Neural crest cell (in vitro differentiated cells): ENCODE measurements at places on chromosomes 16 and 17.

GRCh38 chr16:73956587-73957494 lies 339.8 kb upstream of the PSMD7 start:
- peak; percentile 76 for DNase-seq

DNA sequence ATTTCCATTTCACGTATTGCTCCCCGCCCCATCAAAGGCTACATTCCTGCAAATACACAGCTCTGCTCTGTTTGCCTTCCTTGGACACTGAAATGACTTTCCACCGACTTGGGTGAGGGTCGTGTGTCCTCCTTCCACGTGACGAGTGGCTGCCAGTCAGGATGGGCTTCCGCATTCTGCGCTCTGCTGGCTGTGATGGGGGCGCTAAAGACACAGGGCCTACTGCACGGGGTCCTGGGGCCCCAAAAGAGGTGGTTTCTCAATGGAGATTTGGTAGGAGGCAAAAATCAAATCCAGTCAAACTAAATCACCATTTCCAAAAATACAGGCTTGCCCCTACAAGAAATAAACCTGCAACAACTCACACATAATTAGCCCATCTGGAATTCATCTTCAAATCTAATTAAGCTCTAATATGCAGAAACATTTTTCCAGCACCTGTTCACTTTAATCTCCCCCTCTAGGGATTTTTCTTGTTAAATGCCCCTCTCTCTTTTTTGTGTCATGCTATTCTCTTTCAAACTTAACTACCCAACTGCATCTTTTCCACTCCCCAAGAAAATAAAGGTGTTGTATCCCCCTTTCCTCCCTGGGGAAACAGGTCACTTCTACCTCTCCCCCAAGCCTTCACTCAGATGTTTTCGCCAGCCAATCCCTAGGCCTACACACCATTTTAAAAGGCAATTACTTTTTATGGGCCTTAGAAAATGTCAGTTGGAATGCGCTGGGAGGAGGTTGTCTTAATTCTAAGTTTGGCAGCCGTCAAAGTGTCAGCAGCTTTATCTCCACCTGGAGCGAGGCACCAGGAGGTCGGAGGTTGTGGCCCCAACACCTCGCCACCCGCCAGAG lies 21.9 kb upstream of the FAAP100 start:
- no peak for DNase-seq

- no peak for DNase-seq
Observed at GRCh38 chr16:778909-779527, 9.2 kb downstream of the RPUSD1 start.

GRCh38 chr16:35409503-35409902 lies 1950.1 kb downstream of the TP53TG3F start:
- DNase-seq: no peak

- DNase-seq: no peak
Observed at GRCh38 chr17:78826836-78827509, 13.6 kb downstream of the USP36 start.

- no peak for DNase-seq
Observed at GRCh38 chr17:74390680-74391653, 23.7 kb downstream of the GPR142 start.

GRCh38 chr16:35339337-35339736 lies 1879.9 kb downstream of the TP53TG3F start:
- no peak for DNase-seq

DNA sequence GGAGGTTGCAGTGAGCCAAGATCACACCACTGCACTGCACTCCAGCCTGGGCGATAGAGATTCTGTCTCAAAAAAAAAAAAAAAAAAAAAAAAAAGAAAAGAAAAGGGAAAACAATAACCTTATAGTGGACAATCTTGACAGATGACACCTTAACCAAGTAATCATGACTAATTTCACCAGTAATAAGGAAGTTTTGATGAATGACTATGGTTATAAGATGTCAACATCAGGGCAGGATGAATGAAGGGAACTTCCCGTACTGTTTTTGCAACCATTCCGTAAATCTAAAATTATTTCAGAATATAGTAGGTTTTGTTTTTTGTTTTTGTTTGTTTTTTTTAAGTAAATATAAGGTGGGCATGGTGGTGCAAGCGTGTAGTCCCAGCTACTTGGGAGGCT lies 23.0 kb downstream of the GSPT1 start:
- DNase-seq: no peak

- DNase-seq: no peak
Observed at GRCh38 chr16:88596483-88596882, 26.3 kb downstream of the ZC3H18 start.

DNA sequence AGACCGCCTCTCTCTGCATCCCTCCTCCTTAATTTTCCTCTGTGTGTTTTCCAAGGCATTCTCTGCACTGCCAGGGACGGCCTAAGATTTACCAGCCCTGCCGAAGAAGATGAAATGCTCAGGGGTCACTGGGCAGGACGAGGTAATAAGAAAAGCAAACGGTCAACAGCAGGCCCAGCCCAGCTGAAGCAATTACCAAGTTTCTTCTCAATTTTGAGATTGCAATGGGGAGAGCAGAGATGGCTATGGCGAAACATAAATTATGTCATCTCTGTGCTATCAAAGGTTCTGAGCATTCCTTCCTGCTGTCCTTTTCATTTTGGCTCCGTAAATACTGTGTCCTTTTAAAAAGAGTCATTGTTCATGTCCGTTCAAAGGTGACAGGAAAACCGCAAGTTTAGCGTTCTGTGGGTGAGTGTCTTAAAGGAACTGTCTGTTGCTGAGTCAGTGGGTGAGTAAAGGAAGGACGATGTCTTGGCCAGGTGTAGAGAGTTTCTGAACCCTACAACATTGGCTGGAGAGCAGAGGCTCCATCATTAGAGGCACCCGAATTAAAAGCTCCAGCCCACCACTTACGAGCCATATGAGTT lies 753.9 kb upstream of the EEF2KMT start:
- no peak for DNase-seq

DNA sequence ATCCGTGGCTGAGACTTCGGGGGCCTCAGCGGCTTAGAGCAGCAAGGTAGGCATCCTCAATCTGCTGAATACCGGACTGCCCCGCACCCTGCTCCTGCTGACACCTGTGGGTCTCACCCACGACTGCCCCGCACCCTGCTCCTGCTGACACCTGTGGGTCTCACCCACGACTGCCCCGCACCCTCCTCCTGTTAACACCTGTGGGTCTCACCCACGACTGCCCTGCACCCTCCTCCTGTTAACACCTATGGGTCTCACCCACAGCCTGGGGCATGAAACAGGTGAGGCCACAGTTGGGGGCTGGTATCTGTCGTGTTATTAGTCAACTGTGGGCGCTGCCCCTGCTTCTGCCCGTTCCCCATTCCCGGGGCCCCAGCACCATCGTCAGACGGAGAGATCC lies 36.3 kb upstream of the PABPN1L start:
- DNase-seq: no peak

- DNase-seq: no peak
Observed at GRCh38 chr17:77097631-77098180, 43.1 kb upstream of the SEC14L1 start.

- DNase-seq: no peak
Observed at GRCh38 chr17:2241823-2242222, 61.8 kb downstream of the SMG6 start.

- no peak for DNase-seq
Observed at GRCh38 chr17:65930140-65930730, 261.7 kb downstream of the CEP112 start.

DNA sequence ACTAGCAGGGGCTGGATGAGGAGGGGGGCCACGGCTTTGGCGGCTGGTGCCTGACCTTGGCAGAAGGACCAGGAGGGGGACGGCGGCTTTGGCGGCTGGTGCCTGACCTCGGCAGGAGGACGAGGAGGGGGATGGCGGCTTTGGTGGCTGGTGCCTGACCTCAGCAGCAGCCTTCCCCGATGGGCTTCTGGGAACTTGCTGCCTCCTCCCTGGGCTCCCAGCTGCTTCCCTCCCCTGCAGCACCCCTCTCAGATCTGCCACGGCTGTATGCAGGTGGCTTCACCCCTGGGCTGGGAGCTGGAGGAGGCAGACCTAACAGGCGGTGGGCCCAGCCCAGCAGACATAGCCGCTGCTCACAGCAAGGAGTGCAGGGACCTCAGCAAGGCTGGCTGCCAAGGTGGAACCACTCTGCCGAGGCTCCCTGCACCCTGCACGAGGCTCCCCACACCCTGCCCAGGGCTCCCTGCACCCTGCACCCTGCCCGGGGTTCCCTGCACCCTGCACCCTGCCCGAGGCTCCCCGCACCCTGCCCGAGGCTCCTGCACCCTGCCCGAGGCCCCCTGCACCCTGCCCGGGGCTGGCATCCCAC lies 38.4 kb upstream of the CBFA2T3 start:
- no peak for DNase-seq

DNA sequence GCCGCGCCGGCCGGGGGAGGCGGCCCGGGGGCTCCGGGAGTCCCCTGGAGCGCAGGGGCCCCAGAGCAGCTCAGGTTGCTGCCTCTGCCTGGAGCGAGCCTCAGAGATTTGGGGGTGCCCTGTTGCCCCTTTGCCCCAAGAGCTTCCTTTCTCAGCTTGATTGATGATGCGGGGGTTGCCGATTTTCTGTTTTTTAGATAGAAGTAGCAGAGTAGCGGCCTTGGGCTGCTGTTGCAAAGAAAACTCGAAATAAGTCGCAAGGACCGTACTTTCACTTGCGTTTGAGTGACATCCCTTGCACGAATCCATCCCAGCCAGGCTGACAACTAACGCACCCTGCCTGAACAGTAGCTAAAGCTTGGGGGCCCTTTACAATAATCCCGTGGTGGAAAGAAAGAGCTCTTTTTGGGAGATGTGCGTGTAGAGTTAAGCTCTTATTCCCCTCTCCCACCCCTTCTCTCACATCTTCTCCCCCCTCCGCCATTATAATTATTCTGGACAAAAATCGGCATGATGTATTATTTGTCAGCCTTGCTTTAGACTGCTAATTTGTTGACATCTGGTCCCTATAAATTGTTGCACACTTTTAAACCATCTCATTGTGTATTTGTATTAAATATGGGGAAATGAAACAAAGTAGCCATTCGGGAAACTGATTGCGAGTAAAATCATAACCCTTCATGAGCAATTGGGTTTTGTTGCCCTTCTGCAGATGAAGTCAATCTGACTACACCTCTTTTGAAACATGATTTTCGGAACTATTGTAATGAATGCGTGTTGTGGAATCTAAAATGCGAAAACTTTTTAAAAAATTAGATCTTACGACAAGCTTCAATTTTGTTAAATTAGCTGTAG lies 873 bp downstream of the USP10 start:
- no peak for DNase-seq

- no peak for DNase-seq
Observed at GRCh38 chr17:56966338-56966737, 5.5 kb upstream of the COIL start.

- no peak for DNase-seq
Observed at GRCh38 chr16:89361751-89362539, 128.4 kb downstream of the ANKRD11 start.

- DNase-seq: no peak
Observed at GRCh38 chr17:3763777-3764170, 37.2 kb downstream of the ITGAE start.

GRCh38 chr16:22327446-22327775 lies 30.2 kb downstream of the POLR3E start:
- DNase-seq: no peak

DNA sequence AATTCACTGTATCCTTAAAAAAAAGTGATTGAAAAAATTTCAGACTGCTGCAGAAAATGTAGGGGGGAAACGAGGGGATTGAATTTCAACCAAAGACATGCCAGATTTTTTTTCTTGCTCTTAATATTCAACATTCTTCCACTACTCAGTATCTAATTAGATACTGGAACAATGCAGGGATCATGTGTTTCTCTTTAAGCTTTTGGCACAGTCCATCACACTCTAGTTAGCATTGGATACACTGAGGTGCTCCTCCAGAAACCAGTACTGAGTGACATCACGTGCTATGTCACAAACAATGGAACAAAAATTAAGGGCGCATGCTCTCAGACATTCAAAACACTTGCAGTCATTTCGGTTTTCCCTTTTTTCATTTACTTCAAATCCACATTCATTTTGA lies 298.6 kb upstream of the PSMD7 start:
- no peak for DNase-seq

DNA sequence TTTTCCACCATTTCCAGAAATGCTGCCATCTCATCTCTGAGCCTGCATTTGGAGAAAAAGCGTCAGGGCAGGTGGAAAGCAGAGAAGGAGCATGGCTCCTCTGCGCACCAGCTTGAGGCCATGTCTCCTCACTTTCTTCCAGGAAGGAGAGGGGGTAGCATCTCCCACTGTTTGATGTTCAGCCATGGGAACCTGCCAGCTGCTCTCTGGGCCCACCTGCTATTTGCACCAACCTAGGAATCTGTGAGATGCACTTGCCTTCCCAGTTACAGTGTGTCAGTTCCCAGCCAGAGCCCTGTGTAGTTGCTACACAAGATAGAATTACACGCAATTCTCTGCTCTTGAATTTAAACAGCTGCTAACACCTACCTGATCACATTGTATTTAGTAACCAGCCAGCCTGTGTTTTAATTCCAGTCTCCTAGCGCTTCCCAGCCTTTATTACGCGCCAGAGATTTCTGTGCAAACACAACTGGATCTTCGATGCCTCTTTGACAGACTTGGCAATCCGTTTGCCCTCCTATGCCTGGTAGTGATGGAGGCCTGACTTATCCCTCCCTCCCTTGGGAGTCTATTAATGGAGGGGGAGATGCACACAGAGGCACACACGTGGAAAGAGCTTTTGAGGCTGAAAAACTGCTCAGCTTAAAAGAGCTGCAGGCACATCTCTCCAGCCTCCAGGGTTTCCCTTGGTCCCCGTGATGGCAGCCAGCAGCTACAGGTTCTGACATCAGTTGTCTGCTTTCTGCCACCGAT lies 98.1 kb upstream of the SEC14L1 start:
- DNase-seq: no peak

DNA sequence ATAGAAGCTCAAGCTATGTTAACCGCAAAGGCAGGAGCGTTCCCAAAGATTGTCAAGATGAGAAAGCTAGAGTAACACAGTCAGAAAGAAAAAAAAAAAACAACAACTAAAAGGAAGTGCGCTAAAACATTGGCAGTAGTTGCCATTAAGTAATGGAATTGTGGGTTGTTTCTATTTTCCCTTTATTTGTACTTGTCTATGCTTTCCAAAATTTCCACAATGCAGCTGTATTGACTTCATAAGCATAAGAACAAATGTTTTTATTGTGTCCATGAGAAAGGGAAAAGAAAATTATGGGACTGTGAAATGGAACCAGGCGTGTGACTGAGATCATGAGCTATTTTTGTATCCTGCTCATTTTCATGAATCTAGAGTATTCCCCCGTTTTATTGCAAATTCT lies 153.4 kb downstream of the TMEM114 start:
- DNase-seq: no peak

GRCh38 chr16:70553645-70554044 lies 30.0 kb downstream of the SF3B3 start:
- no peak for DNase-seq

DNA sequence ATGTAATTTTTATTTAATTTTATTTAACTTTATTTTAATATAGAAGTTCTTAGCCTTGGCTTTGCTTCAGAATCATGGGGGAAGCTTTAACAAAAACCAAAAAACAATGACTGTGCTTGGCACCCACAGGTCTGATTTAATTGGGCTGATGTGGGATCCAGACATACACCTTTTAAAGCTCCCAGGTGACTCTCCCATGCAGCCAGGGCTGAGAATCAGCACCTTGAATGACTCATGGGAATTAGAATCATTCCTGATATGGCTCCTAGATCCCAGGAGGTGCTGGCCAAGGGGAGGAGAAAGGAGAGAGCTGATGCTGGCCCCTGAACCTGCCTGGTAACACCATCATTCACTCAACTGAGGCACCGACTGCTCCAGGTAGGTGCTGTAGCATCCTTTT lies 240.7 kb downstream of the PARN start:
- DNase-seq: no peak
